Uterine smooth muscle cell (primary cell): ENCODE measurements at places on chromosomes 16 and 17. TPM values are rescaled to one million over a fixed set of nuclear protein-coding genes. Genes with fewer than 3 reads are reported as not detected.

CRYM gene
- total RNA-seq, result 2.2 and 4.4 TPM in 2 replicates

MVP gene
- 413 and 417 TPM in 2 replicates for total RNA-seq

HOXB2 gene
- 8.0 and 8.6 TPM in 2 replicates for total RNA-seq

ASPHD1 gene
- 9.1 and 9.4 TPM in 2 replicates for total RNA-seq
